ENCODE measurements at places on chromosomes 5 and 9.

DNA sequence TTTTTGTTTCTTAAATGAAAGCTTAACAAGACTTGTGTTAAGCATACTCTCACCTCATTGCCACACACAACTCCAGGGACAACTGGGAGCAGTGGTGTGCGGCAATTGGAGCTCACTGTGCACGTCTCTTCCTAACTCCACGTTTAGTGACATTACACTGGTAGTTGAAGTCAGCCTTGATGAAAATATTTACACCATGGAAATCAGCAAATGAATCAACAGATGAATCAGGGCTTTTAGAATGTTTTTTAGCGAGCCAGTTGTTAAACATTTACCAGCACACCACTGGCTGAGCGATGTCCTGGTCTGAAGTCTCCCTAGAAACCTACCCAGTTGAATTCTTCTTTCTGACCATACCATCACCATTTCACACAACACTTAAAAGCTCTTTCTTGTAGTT lies 67.3 kb downstream of the KLHL3 start:
- no peak for DNase-seq

DNA sequence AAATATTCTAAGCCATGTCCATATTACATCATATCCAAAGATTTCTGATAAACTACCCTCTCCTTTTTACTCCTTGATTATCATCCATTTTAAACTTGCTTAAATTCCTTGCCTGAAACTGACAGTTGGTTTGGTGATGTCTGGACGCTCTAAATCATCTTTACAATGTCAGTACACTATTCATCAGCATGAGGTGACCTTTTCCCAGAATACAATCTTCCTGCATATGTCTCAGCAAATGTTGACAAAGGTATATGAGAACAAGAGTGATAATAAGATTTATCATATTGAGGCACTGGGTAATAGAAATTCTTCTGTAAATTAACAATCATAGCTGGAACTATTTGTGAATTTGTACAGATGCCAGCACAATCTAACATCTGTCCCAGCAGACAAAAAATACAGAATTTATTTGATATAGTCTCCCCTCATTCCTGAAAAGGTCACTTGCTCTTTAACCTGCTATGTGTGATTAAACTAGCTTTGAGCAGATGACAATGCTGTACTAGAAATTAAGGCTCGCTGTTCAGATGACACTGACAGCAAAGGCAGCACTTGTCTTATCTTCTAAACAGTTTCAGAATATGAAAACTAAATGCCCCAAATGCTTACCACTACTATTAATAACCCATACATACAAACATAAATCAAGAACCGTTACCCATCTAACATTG lies 32.2 kb downstream of the COX7C start:
- no peak for DNase-seq

DNA sequence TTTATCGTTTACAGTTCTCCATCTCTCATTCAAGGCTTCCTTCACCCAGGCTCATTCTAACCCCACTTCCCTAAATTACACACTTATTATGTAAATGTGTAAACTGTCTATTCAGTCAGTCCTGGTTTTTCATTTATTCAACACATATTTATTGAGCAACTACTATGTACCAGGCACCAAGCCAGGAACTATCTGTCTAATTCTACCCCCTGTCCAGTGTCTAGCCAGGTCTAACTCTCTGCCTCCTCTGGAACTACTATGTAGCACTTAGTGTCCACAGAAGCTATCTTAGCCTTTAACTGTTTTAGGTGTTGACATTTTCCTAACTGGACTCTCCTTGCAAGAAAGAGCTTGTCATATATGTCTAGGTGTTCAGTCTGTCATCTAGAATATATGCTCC lies 56.5 kb downstream of the PDE4D start:
- DNase-seq: no peak

DNA sequence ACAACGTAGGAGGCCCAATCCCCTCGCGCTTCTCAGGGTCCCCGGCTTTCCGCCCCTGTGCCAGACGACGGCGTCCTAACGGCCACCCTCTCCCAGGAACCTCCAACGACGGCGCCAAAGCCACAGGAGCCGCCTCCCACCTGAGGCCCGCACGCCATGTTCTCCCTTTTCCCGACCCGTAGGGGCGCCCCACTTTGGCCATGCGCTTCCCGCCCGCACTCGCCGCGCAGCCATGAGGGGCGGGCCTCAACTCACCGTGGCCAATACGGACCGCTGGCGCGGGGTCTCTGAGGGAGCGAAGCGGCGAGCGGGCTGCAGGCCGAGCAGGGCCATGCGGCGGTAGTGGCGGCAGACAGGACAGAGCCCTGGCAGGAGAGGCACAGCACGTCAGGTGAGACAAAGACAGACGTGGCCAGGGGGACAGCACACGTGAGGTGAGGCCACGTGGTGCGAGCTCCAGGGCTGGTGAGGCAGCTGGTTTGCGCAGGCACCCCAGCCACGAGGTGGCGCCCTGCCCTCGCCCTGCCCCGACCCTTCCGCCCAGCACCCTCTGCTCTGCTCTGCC lies 1005.5 kb upstream of the PTPRD start:
- no peak for DNase-seq

DNA sequence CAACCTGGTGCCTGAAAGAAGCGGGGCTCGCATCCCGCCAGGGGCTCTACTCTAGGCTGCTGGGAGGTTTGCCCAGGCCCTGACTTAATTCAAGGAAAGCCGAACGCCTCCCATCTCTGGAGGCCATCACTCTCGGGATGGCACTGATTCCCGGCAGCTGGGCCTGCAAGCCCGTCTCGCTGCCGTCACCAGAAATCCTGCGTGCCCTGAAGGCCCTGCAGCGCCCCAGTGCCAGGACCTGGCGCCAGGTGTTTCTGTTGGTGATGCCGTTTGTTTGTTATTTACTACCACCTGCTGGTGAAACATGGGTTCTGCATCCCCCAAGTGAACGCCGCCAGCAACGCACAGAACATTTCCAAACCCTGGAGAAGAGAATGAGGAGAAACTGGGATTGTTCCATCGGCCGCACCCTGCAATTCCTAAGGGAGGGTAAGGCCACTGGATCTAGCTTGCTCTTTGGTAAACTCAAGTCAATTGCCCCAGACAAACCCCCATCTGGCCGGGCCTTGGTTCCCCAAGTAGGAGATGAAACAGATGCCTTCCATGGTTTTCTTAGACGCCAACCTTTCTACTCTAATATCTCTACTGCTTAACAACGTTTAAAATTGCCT lies 77.9 kb downstream of the AK8 start:
- peak; percentile 44 for DNase-seq

- DNase-seq: no peak
Measured at GRCh38 chr5:85320495-85320894, 935.8 kb upstream of the EDIL3 start.

DNA sequence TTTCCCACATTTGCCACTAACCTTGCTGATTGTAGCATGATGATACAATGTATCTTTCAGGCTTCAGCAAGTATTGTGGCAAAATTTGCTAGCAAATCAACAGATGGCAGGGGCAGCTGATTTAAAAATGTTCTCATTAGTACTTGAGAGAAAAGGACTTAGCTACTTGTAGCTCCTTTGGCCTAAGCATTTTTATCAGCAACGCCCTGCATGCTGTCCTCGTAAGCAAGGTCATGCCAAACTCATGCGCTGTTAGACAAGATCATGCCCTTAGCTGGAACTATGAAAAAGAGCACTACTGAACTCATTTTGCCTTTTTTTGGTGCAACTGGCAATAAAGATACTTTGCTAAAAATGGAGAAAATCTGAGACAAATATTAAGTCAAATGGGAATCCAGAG lies 197.1 kb downstream of the ICE1 start:
- no peak for DNase-seq

DNA sequence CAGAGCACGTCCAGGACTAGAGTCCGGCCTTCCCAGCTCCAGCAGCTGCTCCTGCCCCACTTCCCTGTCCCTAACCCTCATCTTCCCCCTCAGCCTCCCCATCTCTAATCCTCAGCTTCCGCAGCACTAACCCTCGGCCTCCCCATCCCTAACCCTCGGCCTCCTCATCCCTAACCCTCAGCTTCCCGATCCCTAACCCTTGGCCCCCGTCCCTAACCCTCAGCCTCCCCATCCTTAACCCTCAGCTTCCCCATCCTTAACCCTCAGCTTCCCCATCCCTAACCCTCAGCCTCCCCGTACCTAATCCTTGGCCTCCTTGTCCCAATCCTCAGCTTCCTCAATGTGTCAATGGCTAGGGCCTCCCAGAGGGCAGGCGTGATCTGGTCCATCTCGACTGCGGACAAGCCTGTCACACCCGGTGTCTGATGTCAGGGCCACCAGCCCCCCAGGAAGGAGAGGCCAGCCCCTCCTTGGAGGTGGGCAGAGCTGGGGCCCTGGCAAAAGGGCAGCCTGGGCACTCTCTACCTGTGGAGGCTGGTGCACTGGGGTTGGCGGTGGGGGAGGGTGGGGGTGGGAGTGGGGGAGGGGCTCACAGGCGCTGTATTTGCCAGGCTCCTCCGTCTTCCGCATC lies 1.4 kb downstream of the OBP2B start:
- no peak for DNase-seq

- no peak for DNase-seq
Measured at GRCh38 chr9:93899609-93900435, 55.3 kb downstream of the BARX1 start.

DNA sequence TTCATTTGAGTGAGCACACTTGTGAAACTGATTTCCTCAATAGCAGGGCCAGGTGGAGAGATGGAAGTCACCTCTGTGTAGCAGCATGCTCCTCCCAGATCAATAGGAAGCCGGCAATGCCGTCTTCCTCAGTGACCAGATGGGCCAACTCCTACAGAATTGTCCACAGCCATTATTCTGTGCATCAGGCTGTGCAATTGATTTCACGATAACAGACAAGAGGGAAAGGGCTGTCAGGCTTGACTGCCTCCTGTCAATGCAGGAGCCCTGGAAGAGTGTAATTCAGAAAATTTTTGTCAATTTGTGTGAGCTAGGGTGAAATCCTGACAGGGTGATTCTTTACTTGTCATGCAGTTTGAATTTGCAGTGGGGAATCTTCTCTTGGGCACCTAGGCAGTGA lies 838.4 kb upstream of the NUDT12 start:
- no peak for DNase-seq

GRCh38 chr5:103075442-103075841 lies 44.5 kb downstream of the GIN1 start:
- no peak for DNase-seq

DNA sequence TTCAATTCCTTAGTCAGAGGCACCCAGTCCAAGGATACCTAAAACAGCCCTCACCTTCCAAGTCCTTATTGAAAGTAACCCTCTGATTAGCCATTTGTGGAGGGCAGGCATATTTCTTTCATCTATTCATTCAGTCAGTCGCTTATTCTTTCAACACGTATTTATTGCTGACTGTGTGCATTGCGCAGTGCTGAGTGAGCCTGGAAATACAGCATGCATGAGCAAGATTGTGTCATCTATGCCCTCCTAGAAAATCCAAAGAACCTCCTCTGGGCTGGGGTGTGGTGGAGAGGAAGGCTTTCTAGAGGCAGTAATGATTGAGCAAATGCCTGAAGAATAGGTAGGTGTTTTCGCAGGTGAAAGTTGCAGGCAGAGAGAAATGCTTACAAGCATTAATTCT lies 8.5 kb upstream of the FEM1C start:
- DNase-seq: no peak

DNA sequence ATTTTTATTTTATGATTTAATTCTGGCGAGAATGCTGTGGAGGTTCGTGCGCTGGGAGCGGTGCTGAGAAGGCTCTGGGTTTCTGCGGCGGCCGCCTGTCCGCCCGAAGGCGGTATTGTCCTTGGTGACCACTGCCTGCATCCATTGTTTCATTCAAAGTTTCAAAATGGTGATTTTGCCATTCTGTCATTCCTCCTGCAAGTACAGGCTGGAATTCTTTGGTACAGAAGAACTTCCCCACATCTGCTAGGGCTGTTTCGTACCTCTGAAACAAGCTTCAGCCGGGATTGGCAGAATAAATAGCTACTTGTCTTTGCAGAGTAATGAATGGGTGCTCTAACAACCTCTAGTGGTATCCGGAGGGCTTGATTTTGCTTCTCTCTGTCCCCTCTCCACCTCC lies 112.6 kb upstream of the CACNA1B start:
- no peak for DNase-seq

GRCh38 chr5:113612060-113612496 lies 98.6 kb downstream of the YTHDC2 start:
- peak; percentile 46 for DNase-seq

DNA sequence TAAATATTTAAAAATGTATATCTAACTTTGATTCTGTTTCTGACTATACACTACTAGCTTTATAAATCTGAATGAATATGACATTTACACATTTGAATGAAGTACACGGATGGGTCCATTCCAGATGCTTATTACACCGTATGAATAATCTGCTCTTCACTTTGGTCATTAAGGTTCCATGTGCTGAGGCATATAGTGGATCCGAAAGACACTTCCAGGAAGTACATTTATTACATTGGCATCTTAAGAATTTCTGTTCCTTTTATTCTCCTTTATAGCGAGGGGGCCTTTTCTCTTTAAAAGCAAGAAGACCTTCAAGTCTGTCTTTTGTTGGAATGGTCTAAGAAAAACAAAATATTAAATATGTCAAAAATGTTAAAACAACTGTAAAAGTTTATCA lies 147.6 kb downstream of the AUH start:
- peak; percentile 56 for DNase-seq

- no peak for DNase-seq
Measured at GRCh38 chr9:5449521-5450358, 602 bp upstream of the CD274 start.

- DNase-seq: no peak
Measured at GRCh38 chr9:121721058-121721350, 69.6 kb downstream of the DAB2IP start.

DNA sequence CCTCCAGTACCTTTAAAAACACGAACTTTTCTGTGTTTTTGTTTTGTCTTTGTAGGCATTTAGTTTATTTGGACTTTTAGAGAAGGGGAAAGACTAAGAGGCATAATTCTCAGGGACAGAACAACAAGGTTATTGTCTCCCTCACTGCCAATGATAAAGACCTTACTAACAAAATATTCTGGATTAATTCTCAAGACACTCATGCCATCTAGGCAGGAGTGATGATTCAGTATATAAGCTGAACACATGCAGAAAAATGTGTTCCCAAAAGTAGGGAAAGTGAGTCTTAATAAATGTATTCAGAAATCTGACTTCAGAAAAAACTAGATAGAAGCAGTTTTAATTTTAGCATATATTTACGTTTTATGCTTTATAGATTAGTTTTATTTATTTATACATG lies 17.4 kb upstream of the ASPN start:
- DNase-seq: no peak

DNA sequence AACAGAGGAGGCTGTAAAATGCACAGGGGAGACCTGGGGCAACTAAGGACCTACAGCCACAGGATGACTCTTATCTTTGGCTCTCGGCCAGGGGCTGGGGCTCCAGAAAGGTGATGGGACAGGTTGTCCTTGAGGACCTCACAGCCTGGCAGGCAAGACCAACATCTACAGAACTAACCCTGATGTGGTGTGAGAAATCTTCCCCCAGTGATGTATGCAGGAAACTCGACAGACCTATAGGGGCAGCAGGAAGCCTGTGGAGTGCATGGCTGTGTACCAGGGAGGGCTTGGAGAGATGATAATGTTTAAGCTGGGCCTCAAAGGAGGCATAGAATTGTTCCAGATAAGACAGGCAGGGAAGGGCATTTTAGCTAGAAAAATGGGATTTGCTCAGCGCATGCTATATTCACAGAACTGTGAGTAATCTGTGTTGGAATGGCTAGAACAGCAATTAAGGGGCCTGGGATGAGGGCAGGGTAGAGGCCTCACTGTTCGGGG lies 68.5 kb upstream of the SLC25A51 start:
- DNase-seq: no peak
